G401 (cell line): ENCODE measurements at places on chromosomes 7 and 10. TPM values are rescaled to one million over a fixed set of nuclear protein-coding genes. Genes with fewer than 3 reads are reported as not detected.

DNA sequence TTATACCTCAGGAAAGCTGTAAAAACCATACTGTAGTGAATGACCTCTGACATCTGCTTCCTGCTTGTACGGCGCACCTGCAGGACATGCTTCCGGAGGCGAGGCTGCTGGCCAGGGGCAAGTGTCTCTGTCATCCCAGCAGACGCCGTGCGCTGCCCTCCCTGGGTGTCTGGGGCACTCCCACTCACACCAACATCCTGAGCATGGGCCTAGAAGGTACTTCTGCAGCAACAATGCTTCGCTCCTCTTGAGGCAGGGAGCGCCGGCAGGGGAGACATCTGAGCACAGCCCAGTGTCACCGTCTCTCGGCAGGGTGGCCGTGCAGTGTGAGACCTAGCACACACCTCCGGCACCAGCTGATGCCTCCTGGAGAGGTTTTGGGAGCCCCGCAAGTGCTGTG is 269.2 kb downstream of the MAD1L1 start:
- no peak for DNase-seq

- DNase-seq, result no peak
Observed at GRCh38 chr10:77964811-77965210, 38.3 kb upstream of the DLG5 start.

DNA sequence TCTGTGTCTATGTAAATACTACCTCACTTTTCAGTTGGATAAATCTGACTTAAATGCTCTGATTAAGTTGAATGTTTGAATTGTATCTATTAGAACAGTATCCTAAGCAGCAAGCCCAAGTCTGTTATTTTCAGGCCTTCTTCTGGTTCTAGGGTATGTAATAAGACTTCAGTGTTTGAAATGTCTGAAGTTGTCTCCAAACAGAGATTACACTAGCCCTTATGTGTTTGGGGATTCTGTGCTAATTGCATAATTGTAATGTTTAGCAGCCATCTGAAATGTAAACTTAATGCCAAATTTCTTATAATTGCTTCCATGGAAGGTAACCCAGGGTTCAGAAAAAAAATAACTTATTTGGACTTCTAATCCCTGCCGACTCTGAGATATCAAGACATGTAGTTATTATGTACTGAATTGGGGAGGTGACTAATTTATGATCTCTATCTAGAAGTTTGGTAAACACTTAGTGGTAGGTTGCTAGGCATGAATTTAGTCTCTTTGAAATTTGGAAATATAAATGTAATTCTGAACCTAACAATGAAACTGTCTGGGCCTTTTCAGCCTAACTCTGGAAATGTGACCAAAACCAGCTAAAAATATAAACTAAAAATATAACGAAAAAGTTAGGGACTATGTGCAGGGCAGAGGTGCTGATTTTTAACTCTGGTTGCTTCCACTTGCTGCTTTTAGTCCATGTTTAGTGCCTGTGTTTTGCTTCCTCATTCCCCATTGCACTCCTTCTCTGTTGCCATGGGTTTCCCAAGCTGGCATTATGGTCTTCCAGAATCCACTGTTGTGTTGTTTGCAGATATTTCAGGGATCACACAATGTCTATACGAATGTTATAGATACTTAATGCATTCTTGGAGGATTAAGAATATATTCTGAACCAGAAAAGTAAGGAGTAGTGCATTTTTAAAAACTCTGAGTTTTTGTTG is 54.8 kb downstream of the MCU start:
- DNase-seq, result peak; percentile 44

- DNase-seq, result no peak
Observed at GRCh38 chr7:51635775-51636174, 319.2 kb upstream of the COBL start.

GRCh38 chr7:107874605-107875446 is 16.2 kb upstream of the DLD start:
- DNase-seq, result peak; percentile 73

- no peak for DNase-seq
Observed at GRCh38 chr10:59881640-59882039, 24.7 kb downstream of the CCDC6 start.

- DNase-seq, result no peak
Observed at GRCh38 chr7:81627536-81628287, 142.1 kb downstream of the HGF start.

Gene TEX47
- not detected in 2 replicates for total RNA-seq

DNA sequence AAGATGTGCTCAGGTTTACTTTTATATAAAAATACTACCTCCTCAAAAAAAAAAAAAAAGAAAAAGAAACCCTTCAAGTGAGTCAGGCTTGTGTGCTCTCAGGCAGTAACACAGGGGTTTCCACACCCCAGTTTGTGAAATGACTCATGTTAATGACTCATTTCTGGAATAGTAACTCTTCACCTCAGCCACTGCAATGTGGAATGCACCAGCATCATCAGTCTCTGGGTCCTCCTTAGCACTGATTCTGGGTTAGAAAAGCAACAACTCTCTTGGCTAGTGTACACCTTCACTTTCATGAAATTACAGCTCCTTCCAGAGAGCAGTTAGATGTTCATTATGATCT is 110.6 kb downstream of the EMX2 start:
- DNase-seq, result no peak

GRCh38 chr7:109003742-109004141 is 434.1 kb downstream of the DNAJB9 start:
- no peak for DNase-seq

- no peak for DNase-seq
Observed at GRCh38 chr10:113720386-113720785, 31.1 kb upstream of the PLEKHS1 start.

DNA sequence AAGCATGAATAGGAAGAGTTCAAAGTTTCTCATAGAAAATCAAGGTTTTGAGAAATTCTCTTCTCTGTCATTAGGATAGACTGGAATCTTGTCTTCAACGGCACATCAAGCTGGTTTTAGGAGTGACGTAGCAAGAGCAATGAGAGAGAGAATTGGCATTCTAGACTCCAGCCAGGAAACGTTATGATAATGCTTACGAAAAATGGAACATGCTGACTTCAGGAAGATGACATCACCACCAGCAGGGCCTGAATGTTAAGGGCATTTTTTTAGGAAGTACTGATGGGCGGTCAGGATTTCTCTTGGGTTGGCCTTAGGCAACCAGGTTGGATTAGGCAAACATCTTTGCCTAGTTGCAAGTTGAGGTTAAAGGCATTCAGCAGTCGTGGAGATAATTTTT is 213.2 kb upstream of the CTBP2 start:
- no peak for DNase-seq

Gene CAV1
- not detected in 2 replicates for total RNA-seq

DNA sequence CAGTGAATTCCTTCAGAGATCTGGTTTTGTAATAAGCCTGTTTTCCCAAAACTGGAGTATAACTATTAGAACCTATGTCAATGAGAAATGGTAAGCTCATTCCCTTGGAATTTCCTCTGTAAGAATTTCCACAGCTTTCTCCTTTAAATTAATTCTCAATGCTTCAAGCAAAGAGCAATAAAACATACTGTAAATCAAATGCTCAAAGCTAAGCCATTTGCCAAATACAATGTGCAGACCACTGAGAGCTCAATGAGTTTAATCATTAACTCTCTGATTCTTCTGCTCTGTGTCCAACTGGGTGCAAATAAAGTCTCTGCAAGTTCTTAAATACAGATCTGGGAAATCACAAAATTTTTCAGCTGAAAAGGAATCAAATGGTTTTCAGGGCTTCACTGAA is 227.6 kb upstream of the IMMP2L start:
- no peak for DNase-seq

Gene ITIH5
- 3.0 TPM in 1 of 2 replicates, not detected in the other for total RNA-seq

GRCh38 chr10:100436255-100436654 is 26.6 kb upstream of the WNT8B start:
- no peak for DNase-seq

DNA sequence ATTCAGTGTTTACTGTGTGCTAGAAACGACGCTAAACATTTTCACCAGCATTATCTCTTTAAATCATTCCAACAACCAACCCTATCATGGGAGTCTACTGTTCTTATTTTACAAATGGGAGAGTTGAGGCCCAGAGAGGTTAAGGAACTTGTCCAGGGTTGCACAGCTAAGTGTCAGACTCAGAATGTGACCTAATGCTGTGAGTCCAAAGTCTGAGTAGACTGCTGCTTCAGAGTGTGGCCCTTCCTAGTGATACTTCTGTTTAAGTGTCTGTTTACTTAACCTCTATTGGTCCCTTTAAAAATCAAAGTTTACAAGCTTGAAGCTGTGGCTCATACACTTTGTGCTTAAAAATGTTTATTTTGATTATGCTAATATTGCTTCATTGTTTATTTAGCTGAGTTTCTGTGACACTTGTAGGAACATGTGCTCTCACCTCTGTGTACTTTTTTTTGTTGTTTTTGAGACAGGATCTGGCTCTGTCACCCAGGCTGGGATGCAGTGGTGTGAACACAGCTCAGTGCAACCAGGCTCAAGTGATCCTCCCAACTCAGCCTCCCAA is 84.4 kb upstream of the SYPL1 start:
- DNase-seq, result no peak

Gene KIF11
- 18.6 and 39.8 TPM in 2 replicates for total RNA-seq

GRCh38 chr10:98134117-98134430 is 383 bp upstream of the R3HCC1L start:
- DNase-seq, result no peak

GRCh38 chr10:72831696-72832409 is 61.7 kb upstream of the OIT3 start:
- DNase-seq, result peak; percentile 50

DNA sequence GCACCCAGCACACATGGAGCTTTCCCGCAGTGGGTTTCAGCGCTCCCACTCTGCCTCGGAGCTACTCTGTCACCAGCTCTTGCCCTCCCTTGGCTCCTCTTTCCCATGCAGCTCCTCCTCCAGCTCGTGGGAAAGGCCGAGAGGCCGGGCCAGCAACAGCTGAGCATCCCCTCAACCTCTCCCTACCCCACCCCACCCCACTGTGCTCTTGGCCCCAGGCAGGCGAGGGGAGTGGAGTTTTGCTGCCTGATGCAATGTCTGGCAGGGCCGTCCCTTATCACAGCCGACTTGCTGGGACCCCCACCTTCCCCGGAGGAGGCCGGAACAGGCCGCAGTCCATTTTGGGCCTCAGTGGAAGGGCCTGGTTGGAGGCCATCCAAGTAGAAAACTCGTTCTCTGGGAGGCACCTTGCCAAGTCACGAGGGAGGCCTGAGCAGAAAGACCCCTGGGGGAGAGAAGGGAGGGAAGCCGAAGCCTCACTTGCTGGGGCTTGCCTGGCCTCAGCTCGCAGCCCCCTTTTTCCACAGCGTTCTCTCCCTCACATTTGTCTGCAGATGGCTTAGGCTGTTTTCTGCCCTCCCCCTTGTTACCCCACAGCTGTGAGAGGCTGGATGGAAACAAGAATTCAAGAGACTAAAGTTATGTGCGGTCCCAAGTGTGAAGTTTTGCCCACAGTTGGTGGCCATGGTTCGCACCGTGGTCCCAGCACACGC is 35.3 kb downstream of the CHST3 start:
- DNase-seq, result no peak

- no peak for DNase-seq
Observed at GRCh38 chr10:44313761-44314165, 71.1 kb downstream of the CXCL12 start.
